ENCODE measurements at places on chromosomes 5 and 9. TPM values are rescaled to one million over a fixed set of nuclear protein-coding genes. Genes with fewer than 3 reads are reported as not detected.

The SLC46A2 gene
- total RNA-seq = 0.07 TPM

The SHISAL2B gene
- total RNA-seq = 11.1 TPM

- H3K36me3 ChIP-seq = no peaks in the 10 kb centered on the region
- peaks cover 10% of the 10 kb centered on the region for H3K4me1 ChIP-seq
- DNase-seq = no peak
- H3K27me3 ChIP-seq = no peaks in the 10 kb centered on the region
- H3K27ac ChIP-seq = no peak overlapping the region
These were observed 115.9 kb downstream of the CDC42SE2 start for GRCh38 chr5:131379723-131380122.

DNA sequence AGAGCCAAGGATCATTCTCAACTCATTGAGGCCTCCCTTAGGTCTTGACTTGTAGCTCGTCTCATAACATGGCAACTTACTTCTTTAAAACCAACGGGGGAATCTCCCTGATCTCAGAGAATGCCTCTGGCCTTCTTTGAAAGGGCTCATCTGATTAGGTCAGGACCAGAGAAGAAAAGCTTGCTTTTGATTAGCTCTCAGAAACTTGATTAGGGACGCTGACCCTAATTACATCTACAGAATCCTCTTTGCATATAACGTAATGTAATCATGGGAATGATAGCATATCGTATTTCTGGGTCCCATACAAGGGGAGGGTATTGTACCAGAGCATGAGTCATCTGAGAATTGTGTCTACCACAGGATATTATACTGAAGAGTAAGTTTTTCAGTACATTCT is 125.1 kb upstream of the SH3GL2 start:
- no peak for DNase-seq
- H3K4me1 ChIP-seq = 0 out of 2 replicates have a peak, but pooled peaks cover 4% of the 10 kb centered on the region
- H3K27ac ChIP-seq = no peak overlapping the region
- no peak overlapping the region for H3K4me3 ChIP-seq
- H3K36me3 ChIP-seq = no peaks in the 10 kb centered on the region

GRCh38 chr5:103209065-103209464 is 49.5 kb upstream of the MACIR start:
- DNase-seq = no peak
- no peak overlapping the region for H3K27ac ChIP-seq
- H3K4me1 ChIP-seq = peaks cover 7% of the 10 kb centered on the region
- no peaks in the 10 kb centered on the region for H3K27me3 ChIP-seq
- peaks cover 3% of the 10 kb centered on the region for H3K36me3 ChIP-seq

- H3K4me1 ChIP-seq = no peaks in the 10 kb centered on the region
- no peak overlapping the region for H3K27ac ChIP-seq
- no peak overlapping the region for H3K4me3 ChIP-seq
- H3K36me3 ChIP-seq = no peaks in the 10 kb centered on the region
- H3K27me3 ChIP-seq = no peaks in the 10 kb centered on the region
- no peak for DNase-seq
These were observed 6.9 kb upstream of the TRMT10B start for GRCh38 chr9:37746448-37747270.

- H3K4me3 ChIP-seq = no peak overlapping the region
- H3K27me3 ChIP-seq = peaks cover 2% of the 10 kb centered on the region
- peak overlapping the region; percentile 16 for H3K27ac ChIP-seq
These were observed 15.1 kb downstream of the PDLIM4 start for GRCh38 chr5:132272311-132273210.

GRCh38 chr5:62256161-62257019 is 49.6 kb upstream of the KIF2A start:
- H3K36me3 ChIP-seq = no peaks in the 10 kb centered on the region
- no peak for DNase-seq
- H3K27me3 ChIP-seq = no peaks in the 10 kb centered on the region
- no peak overlapping the region for H3K4me3 ChIP-seq
- H3K4me1 ChIP-seq = peaks cover 4% of the 10 kb centered on the region
- H3K27ac ChIP-seq = no peak overlapping the region

DNA sequence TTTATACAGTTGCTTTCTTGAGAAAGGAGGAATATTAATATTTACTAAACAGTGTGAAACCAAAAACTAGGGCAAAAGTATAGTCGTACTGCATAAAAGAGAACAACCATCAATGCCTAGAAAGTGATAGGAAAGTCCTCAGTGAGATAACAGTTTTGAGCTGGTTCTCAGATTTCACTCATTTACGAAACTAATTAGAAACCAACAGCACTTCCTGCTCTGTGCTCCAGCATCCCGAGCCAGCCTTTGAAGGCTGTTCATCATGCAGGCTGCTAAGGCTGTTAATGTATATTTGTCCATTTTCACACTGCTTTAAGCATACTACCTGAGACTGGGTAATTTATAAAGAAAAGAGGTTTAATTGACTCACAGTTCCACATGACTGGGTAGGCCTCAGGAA is 2039.9 kb downstream of the EFNA5 start:
- H3K36me3 ChIP-seq = no peaks in the 10 kb centered on the region
- no peak for DNase-seq
- H3K4me3 ChIP-seq = no peak overlapping the region
- no peak overlapping the region for H3K27ac ChIP-seq
- peaks cover 12% of the 10 kb centered on the region for H3K4me1 ChIP-seq

- H3K27ac ChIP-seq = no peak overlapping the region
- H3K4me3 ChIP-seq = no peak overlapping the region
- peaks cover 21% of the 10 kb centered on the region for H3K4me1 ChIP-seq
These were observed 60.5 kb upstream of the PPP1R26 start for GRCh38 chr9:135419106-135419505.

DNA sequence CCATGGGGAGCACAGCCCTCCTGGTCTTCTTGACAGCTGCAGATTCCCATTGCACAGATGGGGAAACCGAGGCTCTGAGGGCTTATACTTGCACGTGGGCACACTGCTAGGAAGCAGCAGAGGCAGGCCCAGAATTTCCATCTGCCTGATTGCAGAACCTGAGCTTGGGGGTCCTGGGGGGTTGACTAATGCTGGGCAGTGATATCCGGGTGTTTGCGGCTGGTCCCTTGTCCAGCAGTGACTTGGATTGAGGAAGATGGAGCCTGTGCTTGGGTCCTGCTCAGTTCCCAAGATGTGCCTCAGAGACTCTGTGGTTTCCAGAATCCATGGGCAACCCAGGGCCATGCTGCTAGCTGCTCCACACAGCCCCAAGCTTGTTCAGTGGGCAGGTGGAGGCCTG is 91.2 kb downstream of the PHF2 start:
- no peaks in the 10 kb centered on the region for H3K36me3 ChIP-seq
- no peak overlapping the region for H3K27ac ChIP-seq
- H3K4me1 ChIP-seq = no peaks in the 10 kb centered on the region
- no peaks in the 10 kb centered on the region for H3K27me3 ChIP-seq
- H3K4me3 ChIP-seq = no peak overlapping the region

Data from WTC11 (cell line).